ENCODE measurements at places on chromosomes 6 and 20.

GRCh38 chr6:121548131-121548530 is 112.7 kb downstream of the GJA1 start:
- no peak for DNase-seq

GRCh38 chr20:20554951-20555350 is 157.5 kb downstream of the RALGAPA2 start:
- no peak for DNase-seq

DNA sequence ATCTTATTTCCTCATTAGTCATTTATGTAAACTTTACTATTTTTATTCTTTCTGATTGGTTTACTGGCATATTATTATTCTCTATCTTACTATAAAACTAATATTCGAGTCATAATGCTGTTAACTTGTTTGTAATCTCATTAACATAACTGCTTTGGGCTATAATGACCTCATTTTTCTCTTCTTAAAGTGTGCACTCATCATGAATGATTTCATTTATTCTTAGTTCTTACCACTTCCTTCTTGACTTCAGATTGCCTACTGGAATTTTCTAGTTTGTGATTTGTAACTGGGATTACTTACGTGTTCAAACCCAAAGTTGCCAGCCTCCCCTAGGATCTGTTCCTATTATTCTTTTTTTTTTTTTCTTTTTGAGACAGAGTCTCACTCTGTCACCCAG is 91.8 kb upstream of the TNFAIP3 start:
- DNase-seq: no peak

- no peak for DNase-seq
Observed at GRCh38 chr6:151058021-151058733, 181.6 kb upstream of the AKAP12 start.

- no peak for DNase-seq
Observed at GRCh38 chr6:84466511-84466910, 239.1 kb upstream of the CEP162 start.

- DNase-seq: no peak
Observed at GRCh38 chr20:23200413-23200812, 114.3 kb upstream of the CD93 start.

- DNase-seq: no peak
Observed at GRCh38 chr6:134245041-134245440, 72.9 kb downstream of the SGK1 start.

DNA sequence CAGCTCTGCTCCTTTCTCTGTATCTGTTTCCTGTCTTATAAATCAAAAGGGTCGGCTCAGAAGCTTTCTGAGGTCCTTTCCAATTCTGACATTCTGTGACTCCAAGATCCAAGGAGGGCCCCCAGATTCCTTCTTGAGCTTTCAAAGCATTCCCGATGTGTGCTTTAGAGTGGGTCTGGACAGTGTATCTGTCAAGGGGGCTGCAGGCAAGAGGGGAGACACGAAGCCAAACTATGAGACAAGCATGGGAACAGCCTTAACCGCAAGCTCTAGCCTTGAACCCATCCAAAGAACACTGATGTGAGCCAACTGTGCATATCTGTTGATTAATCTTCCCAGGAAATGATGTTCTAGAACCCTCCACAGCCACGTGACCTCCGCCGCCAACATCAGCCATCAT is 73.8 kb downstream of the TSHZ2 start:
- DNase-seq: no peak

GRCh38 chr20:38435555-38435939 is 419 bp upstream of the SNHG17 start:
- no peak for DNase-seq

DNA sequence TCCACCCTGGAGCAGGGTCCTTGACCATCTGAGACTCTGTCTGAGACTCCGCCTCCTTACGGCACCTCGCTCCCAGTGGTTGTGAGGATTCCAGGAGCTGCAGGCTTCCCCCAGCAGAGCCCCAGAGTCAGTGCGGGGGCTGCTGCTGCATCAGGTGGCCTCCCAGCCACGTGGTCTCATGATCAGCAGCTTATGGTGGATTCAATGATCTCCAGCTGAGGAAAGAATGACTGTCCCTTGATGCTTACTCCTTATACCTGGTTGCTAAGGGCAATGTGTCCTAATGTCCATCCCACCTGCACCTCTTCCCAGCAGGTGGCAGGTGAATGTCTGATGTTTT is 40.0 kb downstream of the SLC22A1 start:
- DNase-seq: no peak

DNA sequence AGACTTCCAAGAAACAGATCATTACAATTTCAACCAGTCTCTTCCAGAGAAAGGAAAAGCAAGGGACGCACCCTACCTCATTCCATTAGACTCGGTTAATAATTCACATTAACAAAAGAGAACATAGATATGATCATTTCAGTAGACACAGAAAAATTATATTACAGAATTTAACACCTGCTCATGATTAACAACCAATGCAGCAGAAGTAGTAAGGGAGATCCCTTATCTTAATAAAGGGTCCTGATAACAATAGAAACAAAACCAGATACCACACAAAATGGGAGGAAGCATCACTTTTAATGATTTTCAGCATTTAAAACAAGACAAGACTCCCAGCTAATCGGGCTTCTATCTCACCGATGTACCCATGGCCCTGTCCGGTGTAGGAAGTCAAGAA is 215.0 kb downstream of the TBC1D7 start:
- DNase-seq: no peak

DNA sequence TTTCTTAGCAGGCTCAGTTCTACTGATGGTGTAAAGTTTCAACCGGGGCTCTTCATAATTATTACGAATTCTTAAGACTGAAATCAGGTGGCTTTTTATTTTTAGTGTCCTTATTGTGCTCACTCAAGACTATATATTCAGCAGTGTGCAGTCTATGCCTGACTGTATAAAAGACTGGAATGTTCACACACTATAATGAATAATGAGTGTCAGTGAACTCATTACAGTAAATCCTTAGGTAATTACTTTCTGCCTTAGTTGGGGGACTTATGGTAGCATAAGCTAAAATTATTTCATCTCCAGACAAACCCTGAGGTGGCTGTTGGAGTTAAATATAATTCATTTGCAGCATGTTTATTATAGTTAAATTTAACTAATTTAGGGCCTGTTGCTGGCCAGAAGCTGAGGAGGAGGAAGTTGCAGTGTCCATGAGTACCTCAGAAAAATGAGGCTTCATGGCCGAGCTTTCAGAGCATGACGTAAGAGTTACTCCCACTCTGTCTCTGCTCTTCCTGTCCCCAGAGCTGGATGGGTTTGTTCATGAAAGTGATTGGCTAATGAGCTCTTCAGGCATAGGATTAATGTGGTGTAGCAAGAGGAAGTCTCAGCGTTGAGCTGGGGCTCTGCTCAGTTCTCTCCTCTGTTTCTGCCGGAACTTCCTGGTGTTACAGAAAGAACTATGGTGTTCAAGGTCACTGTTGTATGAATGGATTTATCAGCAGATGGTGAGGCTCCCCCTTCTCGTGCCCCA is 335.7 kb downstream of the NRN1 start:
- no peak for DNase-seq

DNA sequence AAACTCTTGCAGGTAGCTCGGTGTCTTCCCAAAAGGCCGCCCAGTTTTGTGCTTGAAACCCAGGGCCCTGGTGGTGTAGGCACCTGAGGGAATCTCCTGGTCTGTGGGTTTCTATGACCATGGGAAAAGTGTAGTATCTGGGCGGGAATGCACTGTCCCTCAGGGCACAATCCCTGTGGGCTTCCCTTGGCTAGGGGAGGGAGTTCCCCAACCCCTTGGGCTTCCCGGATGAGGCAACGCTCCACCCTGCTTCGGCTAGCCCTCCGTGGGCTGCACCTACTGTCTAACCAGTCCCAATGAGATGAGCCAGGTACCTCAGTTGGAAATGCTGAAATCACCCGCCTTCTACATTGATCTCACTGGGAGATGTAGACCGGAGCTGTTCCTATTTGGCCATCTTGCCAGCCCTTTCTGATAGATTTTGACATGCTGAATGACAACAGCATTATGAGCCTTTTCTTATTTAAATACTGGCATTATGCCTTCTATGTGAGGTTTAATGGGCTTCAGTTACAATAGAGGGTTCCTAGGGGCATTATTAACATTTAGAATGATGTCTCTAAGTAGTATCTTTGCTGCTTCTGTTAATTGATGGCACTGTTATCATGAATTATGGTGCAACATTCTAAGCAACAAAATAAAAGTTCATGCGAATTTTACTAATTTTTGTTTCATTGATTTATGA is 133.7 kb upstream of the FLRT3 start:
- no peak for DNase-seq

DNA sequence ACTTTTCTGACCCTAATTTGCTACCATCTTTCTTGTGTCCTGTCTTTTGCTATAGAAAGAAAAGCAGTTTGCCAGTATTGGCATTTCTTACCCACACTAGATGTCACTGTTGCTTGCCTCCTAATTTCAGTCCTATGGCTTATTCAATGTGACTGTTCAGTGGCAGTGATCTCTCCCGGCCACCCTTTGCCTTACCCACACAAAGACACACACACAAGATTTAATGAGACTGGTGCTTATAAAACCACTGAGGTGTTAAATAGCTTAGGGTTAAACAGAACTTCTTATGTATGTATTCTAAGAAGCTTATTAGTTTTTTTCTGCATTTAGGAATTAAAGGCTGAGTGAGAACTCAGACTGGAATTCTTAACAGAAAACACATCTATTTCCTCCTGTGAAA is 233.6 kb upstream of the ASCC3 start:
- no peak for DNase-seq

- no peak for DNase-seq
Observed at GRCh38 chr6:113439866-113440265, 417.3 kb upstream of the MARCKS start.

DNA sequence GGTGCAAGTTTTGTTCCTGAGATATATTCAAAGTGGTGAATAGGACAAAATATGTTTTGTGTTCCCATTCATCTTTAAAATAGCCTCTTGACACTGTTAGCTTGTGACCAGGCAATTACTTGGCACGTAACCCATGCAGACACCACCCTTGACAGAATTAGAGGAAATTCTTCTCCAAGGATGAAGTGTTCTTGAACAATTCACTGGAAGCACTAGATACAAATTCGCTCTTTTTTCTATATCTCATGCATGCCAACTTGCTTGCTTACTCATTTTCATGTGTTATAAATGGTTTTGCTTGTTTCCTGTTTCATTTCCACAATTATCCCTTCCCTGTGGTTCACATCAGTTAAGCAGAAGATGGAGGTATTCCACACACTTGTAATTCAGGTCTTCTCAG is 105.2 kb upstream of the MAN1A1 start:
- no peak for DNase-seq

GRCh38 chr20:11302436-11302835 is 615.3 kb upstream of the BTBD3 start:
- no peak for DNase-seq

All from cortex of kidney (tissue), 1 donor.